ENCODE measurements at places on chromosomes 3 and 15. TPM values are rescaled to one million over a fixed set of nuclear protein-coding genes. Genes with fewer than 3 reads are reported as not detected.

OR5K2 gene
- not detected for total RNA-seq

PLA2G4E gene
- not detected for total RNA-seq

GABRA5 gene
- total RNA-seq = 54.5 TPM

TTC23 gene
- 10.0 TPM for total RNA-seq

NEK10 gene
- total RNA-seq = 42.9 TPM

HYAL2 gene
- total RNA-seq = 41.6 TPM

ACKR4 gene
- total RNA-seq = not detected

PBRM1 gene
- 279 TPM for total RNA-seq

PRR20G gene
- total RNA-seq = not detected

ROBO2 gene
- total RNA-seq = 526 TPM

ALG3 gene
- total RNA-seq = 15.7 TPM

ILDR1 gene
- total RNA-seq = not detected

MUSTN1 gene
- not detected for total RNA-seq

SEMA6D gene
- 85.1 TPM for total RNA-seq

AHSG gene
- total RNA-seq = 0.63 TPM

MME gene
- 5.9 TPM for total RNA-seq

SLC12A1 gene
- 2.2 TPM for total RNA-seq

GHRL gene
- total RNA-seq = not detected

CLSTN2 gene
- 33.2 TPM for total RNA-seq
